ENCODE measurements at places on chromosomes 1 and 21.

DNA sequence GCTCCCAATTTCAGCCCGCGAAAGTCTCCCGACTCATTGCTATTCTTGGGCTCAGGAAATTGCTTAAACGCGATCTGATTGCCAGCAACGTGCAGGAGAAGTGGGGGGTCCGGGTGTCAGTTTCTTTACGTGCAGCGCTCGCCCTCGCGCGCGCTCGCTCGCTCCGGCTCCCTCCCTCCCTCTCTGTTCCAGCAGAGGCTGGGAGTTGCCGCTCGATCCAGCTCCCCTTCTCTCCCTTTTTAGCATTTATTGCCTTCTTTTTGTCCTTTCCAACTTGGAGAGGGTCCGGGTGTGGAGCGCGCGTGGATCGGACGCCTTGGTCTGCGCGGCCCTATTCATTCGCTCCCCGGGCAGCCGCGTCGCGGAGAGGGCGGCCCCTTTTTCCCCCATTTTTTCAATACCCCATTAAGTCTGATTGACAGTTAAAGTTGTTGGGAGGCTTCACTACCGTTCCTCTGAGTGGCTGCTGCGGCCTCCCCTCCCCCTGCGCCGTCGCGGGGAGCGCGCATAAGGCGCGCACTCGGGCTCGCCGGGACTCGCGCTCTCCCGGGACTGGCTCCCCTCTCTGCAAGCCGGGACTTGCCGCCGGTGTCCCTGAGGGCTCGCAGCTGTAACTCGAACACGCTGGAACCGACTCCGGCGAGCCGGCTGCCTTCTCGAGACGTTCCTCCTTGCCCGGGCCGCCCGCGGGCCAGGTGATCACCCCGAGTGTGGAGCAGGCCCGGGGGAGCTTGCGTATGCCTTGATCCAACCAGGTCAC lies at the start of gene DHRS3:
DHRS3 (minus strand) TSS at position 310 of the 760 bp plus-strand sequence. CDS start 862 bp downstream, outside the sequence.
- DNase-seq = peak; percentile 82

DNA sequence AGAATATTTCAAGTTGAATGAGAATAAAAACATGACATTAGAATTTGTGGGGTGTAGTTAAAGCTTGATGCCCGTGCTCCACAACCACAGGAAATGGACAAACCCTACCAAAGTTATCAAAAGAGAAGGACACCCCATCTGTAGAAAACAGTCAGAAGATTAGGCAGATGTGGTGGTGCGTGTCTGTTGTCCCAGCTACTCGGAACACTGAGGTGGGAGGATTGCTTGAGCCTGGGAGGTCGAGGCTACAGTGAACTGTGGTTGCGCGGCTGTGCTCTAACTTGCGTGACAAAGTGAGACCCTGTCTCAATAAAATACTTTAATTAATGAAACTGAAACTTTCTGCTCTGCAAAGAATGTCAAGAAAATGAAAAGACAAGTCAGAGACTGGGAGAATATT lies 1.5 kb upstream of the SPATC1L start:
- no peak for DNase-seq

DNA sequence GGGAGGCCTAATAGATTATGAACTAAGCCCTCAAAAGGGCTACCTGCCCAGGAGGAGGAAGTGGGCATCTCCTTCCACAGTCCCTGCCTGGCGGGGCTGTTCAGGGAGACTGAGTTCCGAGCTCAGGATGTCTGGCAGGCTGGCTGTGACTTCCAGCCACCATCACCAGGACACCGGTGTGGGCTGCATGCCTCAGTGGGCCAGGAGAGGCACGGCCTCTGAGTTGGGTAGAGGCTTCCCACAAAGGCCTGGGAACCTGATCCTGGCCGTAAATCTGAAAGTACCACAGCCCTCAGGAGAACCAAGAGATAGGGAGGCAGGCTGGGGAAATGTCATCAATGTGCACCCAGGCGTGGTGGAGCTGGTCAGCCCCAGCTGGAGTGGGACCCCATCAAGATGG lies 29.1 kb downstream of the NTPCR start:
- no peak for DNase-seq

DNA sequence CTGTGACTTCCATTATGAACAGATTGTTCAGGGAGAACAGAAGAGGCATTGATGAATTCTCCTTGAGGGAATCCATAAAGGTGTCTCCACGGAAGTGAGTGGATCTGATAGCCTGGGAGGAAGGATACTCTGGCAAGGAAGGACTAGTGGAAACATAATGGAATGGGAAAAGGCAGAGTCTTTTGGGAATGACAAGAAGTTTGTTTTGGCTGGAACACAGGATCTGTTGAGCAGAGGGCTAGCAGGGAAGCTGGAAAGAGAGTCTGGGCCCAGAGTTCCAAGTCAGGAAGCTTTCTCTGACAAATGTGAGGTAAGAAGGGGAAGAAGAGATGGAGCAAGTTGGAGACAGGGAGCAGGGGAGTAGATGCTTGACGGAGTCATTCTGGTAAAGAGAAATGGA lies 8.1 kb downstream of the ADAMTS5 start:
- DNase-seq = no peak

DNA sequence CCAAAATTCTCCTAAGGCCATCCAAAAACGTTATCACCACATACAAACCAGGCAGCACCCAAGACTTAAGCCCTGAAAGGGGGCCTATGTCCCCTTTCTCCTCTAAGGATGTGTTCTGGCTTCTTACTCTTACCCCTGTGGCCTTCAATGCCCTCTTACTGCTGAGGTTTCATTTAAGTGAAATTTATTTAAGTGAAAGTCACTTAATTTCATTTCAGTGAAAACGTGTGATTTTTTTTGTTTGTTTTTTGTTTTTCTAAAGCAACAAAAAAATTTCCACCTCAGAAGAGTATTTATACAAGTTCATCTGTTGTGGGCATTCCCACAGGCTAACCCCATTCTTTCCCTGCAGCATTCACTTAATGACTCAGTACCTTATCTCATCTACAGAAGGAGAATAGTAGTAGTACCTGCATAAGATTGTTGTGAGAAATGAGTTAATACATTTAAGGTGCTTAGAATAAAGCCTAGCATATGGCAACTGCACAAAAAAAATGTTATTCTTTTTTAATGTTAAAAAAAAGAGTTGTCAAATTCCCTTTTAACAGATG lies 220.6 kb downstream of the CHRM3 start:
- no peak for DNase-seq

DNA sequence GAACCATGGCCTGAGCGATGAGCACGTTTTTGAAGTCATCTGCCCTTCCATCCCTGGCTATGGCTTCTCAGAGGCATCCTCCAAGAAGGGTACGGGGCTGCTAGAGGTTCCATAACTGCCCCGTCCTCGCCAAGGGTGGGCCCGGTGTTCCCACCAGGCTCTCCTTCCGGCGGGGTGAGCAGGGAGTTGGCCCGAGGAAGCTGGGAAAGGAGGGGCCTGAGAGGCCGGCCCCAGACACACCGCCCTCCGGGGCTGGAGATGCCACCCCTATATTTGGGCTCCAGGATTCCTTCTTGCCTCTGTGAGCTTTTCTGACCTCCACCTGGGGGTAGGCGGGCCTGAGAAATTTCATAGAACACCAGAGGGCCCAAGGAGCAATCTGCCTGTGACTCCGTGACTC lies 28.9 kb downstream of the EPHX1 start:
- DNase-seq = no peak

DNA sequence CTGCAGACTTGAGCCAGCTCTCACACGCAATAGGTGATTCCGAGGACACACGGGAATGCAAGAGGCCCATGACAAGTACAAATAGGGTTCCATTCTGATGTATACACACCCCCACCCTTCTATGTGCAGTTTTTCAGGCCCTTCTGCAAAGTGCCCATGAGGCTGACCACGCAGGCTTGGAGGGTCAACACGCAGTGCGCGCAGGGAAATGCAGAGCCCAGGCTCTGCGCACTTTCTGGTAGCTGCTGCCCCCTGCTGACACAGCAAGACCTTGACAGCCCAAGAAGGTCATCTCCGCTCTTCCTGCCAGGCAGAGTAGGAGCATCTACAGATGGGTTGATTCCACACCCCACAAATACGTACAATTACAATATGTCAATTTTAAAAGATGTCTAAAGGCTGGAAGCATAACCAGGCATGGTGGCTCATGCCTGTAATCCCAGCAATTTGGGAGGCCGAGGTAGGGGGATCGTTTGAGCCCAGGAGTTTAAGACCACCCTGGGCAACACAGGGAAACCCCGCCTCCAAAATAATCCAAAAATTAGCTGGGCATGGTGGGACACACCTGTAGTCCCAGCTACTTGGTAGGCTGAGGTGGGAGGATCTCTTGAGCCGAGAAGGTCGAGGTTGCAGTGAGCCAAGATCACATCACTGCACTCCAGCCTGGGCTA lies 18.5 kb downstream of the SH3BP5L start:
- peak; percentile 55 for DNase-seq

GRCh38 chr1:46653405-46653958 lies 14.7 kb downstream of the ATPAF1 start:
- DNase-seq = no peak

- no peak for DNase-seq
Observed at GRCh38 chr21:35925497-35925896, 134.8 kb downstream of the SETD4 start.

DNA sequence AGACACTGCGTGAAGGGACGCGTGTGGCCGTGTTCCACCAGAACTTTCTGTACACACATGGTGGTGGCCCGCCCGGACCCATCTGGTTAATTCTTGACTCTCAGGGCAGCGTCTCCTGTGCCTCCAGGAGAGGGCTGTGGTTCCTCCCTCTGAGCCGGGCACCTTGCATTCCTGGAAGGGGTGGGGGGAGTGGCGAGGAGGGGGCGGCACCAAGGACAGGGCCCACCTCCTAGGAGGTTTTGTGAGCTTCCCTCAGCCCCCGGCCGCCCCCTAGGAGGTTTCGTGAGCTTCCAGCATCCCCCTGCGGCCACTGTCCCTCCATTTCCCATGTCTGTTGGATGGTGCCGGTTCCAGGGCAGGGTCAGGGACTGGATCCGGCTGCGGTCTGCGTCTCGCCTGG lies 28.9 kb downstream of the FAAP20 start:
- no peak for DNase-seq

DNA sequence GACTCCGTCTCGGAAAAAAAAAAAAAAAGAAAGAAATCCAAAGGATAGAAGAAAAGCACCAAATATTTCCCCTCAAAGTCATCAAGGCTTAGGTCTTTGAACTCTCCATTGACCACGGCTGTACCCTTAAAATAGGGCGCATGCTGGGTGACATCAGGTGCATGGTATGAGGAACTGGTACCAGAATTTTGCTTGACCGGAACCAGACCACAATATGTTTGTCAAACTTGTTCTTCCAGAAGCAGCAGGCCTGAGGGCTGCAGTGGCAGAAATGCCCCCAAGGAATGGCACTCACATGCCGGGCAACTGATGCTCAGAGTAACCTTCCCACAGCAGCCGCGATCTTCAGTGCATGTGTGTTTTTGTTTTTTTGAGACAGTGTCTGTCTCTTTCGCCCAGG lies 21.0 kb downstream of the RCC1 start:
- no peak for DNase-seq

- no peak for DNase-seq
Observed at GRCh38 chr1:90710579-90711536, 6.2 kb downstream of the BARHL2 start.

- peak; percentile 67 for DNase-seq
Observed at GRCh38 chr1:178055093-178055492, 38.8 kb upstream of the RASAL2 start.

- no peak for DNase-seq
Observed at GRCh38 chr1:8285103-8285502, 32.8 kb upstream of the SLC45A1 start.

GRCh38 chr1:42417166-42417565 lies 36.6 kb downstream of the RIMKLA start:
- peak; percentile 59 for DNase-seq

GRCh38 chr21:31266241-31266640 lies 77.8 kb downstream of the TIAM1 start:
- DNase-seq = no peak

- no peak for DNase-seq
Observed at GRCh38 chr1:164443836-164444235, 115.1 kb upstream of the PBX1 start.

GRCh38 chr21:35770101-35770945 lies 290.0 kb downstream of the SETD4 start:
- DNase-seq = no peak

- no peak for DNase-seq
Observed at GRCh38 chr1:111903871-111904449, 85.5 kb downstream of the KCND3 start.

GRCh38 chr1:32413507-32414185 lies 19.4 kb upstream of the BSDC1 start:
- DNase-seq = peak; percentile 71

DNA sequence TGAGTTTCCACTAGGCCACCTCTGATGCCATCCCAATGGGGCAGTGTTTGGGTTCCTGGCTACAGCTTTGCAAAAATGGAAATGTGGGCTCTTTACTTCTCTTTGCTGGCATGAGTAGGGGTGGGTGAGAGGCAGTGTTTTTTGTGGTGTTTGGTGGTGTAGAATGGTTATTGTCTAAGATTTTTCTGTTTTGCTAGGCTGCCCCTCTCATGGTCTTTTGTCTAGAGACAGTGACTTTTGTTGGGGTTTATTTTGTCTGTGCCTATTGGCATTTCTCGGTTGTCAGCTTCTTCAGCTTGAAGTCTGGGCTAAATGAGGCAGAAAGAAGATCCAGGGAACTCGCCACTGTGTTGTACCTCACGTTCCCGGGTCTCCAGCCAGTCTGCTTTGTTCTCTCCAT lies 112.1 kb downstream of the CENPF start:
- DNase-seq = no peak

GRCh38 chr1:14435368-14436023 lies 163.0 kb upstream of the KAZN start:
- no peak for DNase-seq

DNA sequence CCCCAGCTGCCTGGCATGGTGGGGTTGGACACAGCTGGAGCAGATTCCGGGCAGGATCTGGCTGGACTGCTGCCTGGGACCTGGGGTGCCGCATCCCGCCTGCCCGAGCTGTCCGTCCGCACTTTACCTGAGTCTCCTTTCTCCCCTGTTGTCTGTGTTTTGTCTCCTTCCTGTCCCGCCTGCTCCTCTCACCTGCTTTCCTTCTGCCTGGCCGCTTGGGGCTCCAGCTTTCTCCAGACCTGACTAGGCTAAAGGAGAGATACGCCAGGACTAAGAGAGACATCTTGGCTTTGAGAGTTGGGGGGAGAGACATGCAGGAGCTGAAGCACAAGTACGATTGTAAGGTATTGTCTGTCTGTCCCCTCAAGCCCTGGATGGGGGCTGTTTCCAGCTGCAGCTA lies 73.3 kb downstream of the ARHGEF10L start:
- DNase-seq = no peak

DNA sequence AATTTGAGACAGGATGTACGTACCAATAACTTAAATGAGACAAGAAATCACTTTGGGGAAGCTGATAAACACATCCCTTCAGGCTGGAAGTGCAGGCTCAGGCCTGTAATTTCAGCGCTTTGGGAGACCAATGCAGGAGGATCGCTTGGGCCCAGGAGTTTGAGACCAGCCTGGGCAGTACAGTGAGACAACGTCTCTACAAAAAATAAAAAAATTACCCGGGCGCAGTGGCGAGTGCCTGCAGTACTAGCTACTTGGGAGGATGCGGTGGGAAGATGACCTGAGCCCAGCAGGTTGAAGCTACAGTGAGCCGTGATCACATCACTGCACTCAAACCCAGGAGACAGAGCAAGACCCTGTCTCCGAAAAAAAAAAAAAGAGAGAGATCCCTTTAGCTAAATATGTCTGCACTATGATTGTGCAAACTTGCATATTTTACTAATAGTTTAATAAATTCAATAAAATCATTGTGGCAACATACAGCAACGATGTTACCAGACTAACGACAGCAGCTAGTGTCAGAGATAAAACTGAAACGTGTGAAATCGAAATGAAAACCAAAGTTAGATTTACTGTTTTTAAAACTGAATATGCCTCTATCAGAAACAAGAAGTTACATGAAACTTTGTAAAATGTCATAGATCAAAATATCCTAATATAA lies 54.7 kb downstream of the CD2 start:
- DNase-seq = no peak

- no peak for DNase-seq
Observed at GRCh38 chr21:38297871-38298270, 41.1 kb downstream of the KCNJ15 start.
